Stimulated activated CD4-positive, alpha-beta T cell treated with anti-CD3 and anti-CD28 coated beads, TNF-alpha, amount 100 ng/mL, for 48 hours (primary cell): ENCODE measurements at places on chromosomes 2 and 18.

GRCh38 chr2:138219961-138220360, 255.7 kb downstream of the HNMT start:
- no peak for DNase-seq

GRCh38 chr2:240991378-240992263, 6.8 kb upstream of the SNED1 start:
- DNase-seq, result no peak

GRCh38 chr18:43589611-43590151, 312.4 kb upstream of the SYT4 start:
- no peak for DNase-seq

GRCh38 chr2:169478745-169479256, 493 bp upstream of the BBS5 start:
- no peak for DNase-seq

DNA sequence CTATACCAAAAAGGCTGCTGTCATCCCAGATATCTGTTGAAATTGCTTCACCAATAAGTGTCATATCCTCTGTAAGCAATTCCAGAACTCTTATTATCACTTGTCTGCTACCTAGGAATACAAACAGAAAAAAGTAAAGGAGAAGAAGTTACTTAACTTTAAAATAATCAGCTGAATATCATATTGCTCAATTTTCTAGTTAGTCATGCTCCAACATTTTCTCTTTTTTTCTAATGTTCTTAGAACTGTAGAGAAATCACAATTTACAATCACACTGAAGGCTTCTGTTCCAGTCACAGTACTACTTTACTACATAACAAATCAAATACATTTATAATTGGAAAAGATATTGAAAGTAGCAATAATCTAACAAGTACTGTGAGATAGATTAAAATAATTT, 17.4 kb downstream of the RTTN start:
- no peak for DNase-seq

DNA sequence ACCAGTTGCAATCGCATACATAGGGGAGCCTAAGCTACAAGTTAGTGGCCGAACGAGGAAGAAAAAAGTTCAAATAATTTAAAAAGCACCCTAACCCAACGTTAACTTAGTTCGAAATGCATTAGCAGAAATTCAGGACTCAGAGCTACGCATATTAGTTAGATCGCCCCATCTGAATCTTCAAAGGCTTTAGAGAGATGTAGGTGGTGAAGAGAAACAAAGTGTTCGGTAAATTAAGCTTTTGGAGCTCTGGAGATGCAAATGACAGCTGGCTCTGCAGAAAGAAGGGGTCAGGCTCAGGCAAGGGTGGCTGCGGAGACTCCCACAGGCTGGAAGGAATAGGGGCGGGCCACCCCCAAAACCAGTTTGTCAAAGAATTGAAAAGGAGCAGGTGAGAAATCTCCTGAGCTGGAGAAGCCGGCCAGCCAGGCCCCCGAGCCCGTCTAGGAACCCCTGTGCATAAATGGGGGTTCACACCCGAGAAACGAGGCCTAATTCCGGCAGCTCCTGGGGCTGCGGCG, 621 bp downstream of the TXNL1 start:
- DNase-seq, result no peak

- DNase-seq, result no peak
These were observed 91.7 kb upstream of the MMADHC start for GRCh38 chr2:149679286-149679685.

- no peak for DNase-seq
These were observed 38.3 kb upstream of the SMAD2 start for GRCh38 chr18:47968721-47969120.

GRCh38 chr2:40844353-40845277, 392.7 kb upstream of the SLC8A1 start:
- DNase-seq, result no peak
